Activated naive CD4-positive, alpha-beta T cell treated with anti-CD3 and anti-CD28 coated beads for 36 hours (primary cell): ENCODE measurements at places on chromosomes 3 and 15.

- peaks cover 7% of the 10 kb centered on the region for H3K27me3 ChIP-seq
- H3K27ac ChIP-seq = no peak overlapping the region
- DNase-seq = no peak
- H3K36me3 ChIP-seq = peaks cover 43% of the 10 kb centered on the region
These were observed 3.0 kb downstream of the SMC4 start for GRCh38 chr3:160402221-160403027.

GRCh38 chr3:100709842-100710260 lies 557 bp downstream of the TFG start:
- peaks cover 40% of the 10 kb centered on the region for H3K4me1 ChIP-seq
- H3K27me3 ChIP-seq = peaks cover 6% of the 10 kb centered on the region
- H3K27ac ChIP-seq = peak overlapping the region; percentile 88
- peak overlapping the region; percentile 83 for H3K4me3 ChIP-seq

- no peak overlapping the region for H3K27ac ChIP-seq
- H3K36me3 ChIP-seq = no peaks in the 10 kb centered on the region
These were observed 356.8 kb upstream of the ATP11B start for GRCh38 chr3:182436547-182436946.

DNA sequence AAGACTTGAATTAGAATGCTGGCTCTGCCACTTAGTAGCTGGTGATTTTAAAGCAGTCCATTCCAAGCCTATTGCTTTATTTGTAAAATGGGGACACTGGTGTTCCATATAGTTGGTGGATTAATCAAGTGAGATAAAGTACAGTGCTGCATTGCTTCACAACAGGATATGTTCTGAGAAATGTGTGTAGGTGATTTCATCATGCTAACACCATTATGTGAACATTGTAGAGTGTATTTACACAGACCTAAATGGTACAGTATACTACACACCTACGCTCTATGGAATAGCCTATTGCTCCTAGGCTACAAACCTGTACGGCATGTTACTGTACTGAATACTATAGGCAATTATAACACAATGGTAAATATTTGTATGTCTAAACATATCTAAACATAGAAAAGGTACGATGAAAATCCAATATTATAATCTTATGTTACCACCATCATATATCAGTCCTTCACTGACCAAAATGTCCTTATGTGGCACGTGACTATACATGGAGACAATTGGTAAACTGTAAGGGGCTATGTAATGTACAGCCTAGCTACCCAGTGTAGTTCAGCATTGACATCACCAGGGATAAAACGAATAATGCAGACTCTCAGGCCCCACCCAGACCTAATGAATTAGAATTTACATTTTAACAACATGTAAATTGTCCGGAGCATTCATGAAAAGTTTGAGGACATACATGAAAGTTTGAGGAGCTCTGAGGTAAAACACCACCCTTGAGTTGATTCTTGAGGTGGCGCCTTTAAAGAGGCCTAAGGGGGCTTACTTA lies 121.4 kb upstream of the BFSP2 start:
- H3K4me1 ChIP-seq = peaks cover 3% of the 10 kb centered on the region
- H3K36me3 ChIP-seq = no peaks in the 10 kb centered on the region
- peaks cover 8% of the 10 kb centered on the region for H3K27me3 ChIP-seq
- no peak for DNase-seq

- H3K4me1 ChIP-seq = peaks cover under 1% of the 10 kb centered on the region
- no peaks in the 10 kb centered on the region for H3K36me3 ChIP-seq
- H3K27me3 ChIP-seq = no peaks in the 10 kb centered on the region
- no peak overlapping the region for H3K27ac ChIP-seq
- no peak for DNase-seq
These were observed 41.5 kb upstream of the RAB6B start for GRCh38 chr3:133937061-133937686.

DNA sequence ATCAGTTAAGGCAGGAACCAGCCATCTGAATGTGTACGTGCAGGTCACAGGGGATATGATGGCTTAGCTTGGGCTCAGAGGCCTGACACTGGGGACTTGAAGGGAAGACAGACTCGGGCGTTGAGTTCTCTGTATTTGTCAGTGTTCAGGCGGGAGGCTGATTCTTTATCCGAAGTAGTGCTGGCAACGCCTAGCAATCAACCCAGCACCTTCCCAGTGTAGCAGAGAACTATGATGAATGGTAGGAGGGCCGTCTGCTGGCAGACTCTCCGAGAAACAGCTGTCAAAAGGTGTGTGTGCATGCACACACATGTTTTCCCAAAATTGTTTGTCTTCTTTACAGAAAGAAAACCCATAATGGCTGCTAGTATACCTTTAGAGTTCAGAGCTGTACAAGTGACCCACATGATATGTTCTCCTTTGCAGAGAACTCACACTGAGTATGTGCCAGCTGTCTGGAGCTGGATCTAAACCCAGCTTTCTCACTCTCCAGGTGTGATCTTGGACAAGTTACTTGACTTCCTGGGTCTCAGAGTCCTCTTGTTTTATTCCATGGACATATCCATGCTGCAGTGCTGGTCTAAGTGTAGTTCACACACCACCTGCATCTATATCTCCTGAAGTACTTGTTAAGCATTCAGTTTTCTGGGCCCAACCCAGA lies 74.5 kb upstream of the LARS2 start:
- H3K4me3 ChIP-seq = no peak overlapping the region
- DNase-seq = no peak
- H3K4me1 ChIP-seq = no peaks in the 10 kb centered on the region
- H3K27ac ChIP-seq = no peak overlapping the region
- H3K36me3 ChIP-seq = no peaks in the 10 kb centered on the region

DNA sequence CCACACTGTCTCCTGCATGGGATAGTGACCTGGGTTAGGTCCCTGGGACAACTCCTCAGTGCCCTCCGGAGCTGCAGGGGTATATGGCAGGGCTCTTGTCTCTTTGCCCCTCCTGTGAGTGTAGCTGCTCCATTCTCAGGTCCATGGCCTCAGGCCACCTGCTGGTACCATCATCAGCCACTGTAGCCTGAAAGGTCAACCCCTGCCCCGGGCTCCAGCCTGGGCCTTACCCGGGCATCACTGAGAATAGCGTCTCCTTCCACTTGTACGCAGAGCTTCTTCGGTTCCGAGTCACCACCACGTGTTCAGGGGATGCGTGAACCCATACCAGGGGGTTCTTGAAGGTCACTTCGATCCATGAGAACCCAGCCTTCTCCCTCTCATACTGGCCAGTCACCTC lies 13.8 kb downstream of the ITIH4 start:
- no peaks in the 10 kb centered on the region for H3K4me1 ChIP-seq
- H3K27ac ChIP-seq = no peak overlapping the region
- no peaks in the 10 kb centered on the region for H3K27me3 ChIP-seq
- no peak for DNase-seq

GRCh38 chr3:99111235-99111634 lies 209.7 kb upstream of the DCBLD2 start:
- no peak for DNase-seq
- no peak overlapping the region for H3K4me3 ChIP-seq
- no peak overlapping the region for H3K27ac ChIP-seq
- no peaks in the 10 kb centered on the region for H3K36me3 ChIP-seq
- H3K27me3 ChIP-seq = peaks cover 6% of the 10 kb centered on the region
- no peaks in the 10 kb centered on the region for H3K4me1 ChIP-seq

DNA sequence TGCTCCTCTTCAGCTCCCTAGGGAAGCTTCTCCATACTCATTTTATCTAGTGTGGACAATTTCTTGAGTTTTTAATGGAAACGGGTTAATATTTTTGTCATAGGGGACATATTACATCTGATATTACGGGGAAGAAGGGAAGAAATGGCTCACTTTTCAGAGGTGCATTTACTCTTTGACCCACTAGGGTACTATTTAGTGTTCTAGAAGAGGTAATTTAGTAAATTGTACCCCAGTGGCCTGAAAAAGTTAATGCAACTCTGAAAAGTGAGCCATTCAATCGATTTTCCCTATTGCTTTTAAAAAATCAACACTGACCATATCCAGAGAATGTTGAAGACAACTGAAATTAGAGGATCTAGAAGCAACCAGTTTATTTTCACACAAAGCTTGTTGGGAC lies 71.2 kb downstream of the MAP2K5 start:
- H3K27me3 ChIP-seq = no peaks in the 10 kb centered on the region
- H3K27ac ChIP-seq = no peak overlapping the region
- H3K36me3 ChIP-seq = peaks cover 2% of the 10 kb centered on the region
- H3K4me3 ChIP-seq = no peak overlapping the region
- H3K4me1 ChIP-seq = peaks cover 1% of the 10 kb centered on the region
- DNase-seq = no peak

DNA sequence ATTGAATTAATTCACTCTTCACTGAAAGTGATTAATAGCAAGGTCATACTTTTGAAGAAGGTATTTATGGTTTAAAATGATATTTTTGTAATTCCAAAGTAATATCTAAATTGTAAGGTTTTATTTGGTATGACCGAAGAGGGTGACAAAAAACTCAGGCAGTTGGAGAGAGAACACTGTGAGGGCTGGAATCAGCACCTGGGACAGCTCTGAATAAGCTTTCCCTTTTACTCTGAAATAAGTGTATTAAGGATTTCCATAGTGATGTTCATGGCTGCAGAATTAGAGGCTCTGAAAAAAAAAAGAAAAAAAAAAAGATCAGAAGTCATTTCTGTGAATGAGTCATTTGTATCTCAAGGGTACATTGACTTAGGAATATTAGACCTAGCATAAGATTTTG lies 299.5 kb downstream of the IL5RA start:
- peaks cover 14% of the 10 kb centered on the region for H3K27me3 ChIP-seq
- H3K4me3 ChIP-seq = no peak overlapping the region
- H3K4me1 ChIP-seq = no peaks in the 10 kb centered on the region
- no peak for DNase-seq
- H3K36me3 ChIP-seq = no peaks in the 10 kb centered on the region

DNA sequence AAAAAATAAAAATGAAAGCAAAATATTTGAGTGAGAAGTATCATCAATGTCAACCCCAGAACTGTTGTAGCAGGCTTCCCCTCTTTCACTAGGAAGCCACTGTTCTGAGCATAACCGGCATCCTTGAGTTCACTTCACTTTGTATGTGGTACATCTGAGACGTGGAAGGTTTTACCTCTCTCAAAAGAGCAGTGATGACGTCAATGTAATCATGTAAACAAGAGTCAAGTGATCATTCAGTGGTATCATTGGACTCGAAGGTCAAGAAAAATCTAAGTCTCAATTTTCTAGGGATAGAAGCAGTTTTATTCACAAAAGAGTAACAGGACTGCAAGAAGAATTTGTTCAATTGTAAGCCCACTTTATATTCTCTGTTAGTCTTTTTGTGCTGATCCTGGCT lies 339.8 kb upstream of the THRB start:
- H3K4me1 ChIP-seq = no peaks in the 10 kb centered on the region
- H3K4me3 ChIP-seq = no peak overlapping the region
- peaks cover 11% of the 10 kb centered on the region for H3K27me3 ChIP-seq
- DNase-seq = no peak
- H3K27ac ChIP-seq = no peak overlapping the region

GRCh38 chr3:184355261-184356040 lies 6.0 kb downstream of the CLCN2 start:
- H3K36me3 ChIP-seq = peaks cover 2% of the 10 kb centered on the region
- no peaks in the 10 kb centered on the region for H3K27me3 ChIP-seq
- no peak overlapping the region for H3K27ac ChIP-seq
- peaks cover 2% of the 10 kb centered on the region for H3K4me1 ChIP-seq
- DNase-seq = no peak

DNA sequence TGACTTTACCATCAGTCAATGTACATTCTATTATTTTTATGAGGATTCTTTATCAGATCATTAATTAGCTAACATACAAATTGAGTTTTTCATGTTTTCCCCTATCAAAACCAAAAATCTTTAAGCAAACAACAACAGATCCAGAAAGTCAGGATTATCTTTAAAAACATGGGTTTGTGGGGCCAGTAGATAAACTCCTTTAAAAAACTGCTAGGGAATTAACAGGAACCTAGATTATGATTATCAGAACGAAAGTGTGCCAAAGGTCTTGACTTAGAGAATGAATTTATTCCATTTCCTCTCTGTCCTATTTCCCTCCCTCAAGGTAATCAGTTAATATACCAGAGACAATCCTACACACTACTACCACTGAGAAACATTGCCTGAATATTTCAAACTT lies 13.2 kb upstream of the CCDC13 start:
- H3K36me3 ChIP-seq = peaks cover 9% of the 10 kb centered on the region
- H3K4me3 ChIP-seq = no peak overlapping the region
- H3K27ac ChIP-seq = no peak overlapping the region

DNA sequence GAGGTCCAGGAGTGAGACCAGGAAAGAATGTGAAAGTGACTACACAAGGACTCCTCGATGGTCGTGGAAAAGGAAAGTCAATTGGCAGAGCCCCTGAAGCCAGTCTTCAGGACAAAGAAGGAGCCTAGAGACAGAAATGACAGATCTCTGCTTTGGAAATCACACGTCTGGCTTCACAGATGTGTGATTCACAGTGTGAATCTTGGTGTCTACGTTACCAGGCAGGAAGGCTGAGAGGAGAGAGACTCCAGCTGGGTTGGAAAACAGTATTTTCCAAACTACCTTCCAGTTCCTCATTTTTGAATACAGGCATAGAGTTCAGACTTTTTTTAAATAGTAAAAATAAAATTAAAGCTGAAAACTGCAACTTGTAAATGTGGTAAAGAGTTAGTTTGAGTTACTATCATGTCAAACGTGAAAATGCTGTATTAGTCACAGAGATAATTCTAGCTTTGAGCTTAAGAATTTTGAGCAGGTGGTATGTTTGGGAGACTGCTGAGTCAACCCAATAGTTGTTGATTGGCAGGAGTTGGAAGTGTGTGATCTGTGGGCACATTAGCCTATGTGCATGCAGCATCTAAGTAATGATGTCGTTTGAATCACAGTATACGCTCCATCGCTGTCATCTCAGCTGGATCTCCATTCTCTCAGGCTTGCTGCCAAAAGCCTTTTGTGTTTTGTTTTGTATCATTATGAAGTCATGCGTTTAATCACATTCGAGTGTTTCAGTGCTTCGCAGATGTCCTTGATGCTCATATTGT lies 6.0 kb downstream of the CCR2 start:
- H3K4me3 ChIP-seq = no peak overlapping the region
- peaks cover 22% of the 10 kb centered on the region for H3K27me3 ChIP-seq
- peak; percentile 54 for DNase-seq
- peaks cover 25% of the 10 kb centered on the region for H3K4me1 ChIP-seq
- no peak overlapping the region for H3K27ac ChIP-seq
- no peaks in the 10 kb centered on the region for H3K36me3 ChIP-seq

DNA sequence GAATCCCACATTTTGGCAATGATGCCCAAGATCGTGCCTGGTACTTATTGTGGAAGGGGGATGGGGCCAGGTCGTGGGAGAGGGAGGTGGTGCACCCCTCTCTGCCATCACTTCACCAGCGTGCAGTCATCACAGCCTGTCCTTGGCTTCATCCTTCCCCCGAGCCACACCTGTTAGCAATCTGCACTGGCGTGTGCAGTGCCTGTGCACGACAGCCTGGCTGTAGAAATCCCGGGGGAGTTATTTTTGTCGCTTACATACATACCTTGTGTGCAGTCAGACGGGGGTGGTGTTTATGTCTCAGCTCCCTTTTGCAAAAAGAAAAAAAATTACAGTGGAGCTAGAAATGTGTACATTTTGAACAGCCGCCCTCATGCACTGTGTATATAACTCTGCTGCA lies 216.0 kb downstream of the TLE3 start:
- H3K27me3 ChIP-seq = no peaks in the 10 kb centered on the region
- peaks cover 7% of the 10 kb centered on the region for H3K4me1 ChIP-seq
- H3K27ac ChIP-seq = no peak overlapping the region
- no peaks in the 10 kb centered on the region for H3K36me3 ChIP-seq
- DNase-seq = no peak
- H3K4me3 ChIP-seq = no peak overlapping the region
